ENCODE measurements at places on chromosomes 12 and 14.

DNA sequence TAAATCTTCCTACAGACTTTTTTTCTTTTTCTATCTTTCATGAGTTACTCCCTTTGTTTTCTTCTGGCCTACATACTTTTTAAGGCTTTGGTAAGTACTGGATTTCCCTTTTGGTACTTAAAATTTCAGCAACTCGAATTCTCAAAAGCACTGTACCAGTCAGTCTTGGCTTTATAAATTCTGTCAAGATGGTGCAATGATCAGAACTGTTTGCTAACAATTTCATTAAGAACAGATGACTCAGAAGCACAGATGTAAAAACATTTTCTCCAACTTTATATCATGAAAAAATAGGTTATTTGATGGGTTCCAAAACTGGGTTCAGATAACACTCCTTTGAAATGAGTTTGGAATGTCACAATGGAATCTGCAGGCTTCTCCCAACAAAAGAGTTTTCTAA lies 1961.8 kb upstream of the FLRT2 start:
- DNase-seq = no peak

DNA sequence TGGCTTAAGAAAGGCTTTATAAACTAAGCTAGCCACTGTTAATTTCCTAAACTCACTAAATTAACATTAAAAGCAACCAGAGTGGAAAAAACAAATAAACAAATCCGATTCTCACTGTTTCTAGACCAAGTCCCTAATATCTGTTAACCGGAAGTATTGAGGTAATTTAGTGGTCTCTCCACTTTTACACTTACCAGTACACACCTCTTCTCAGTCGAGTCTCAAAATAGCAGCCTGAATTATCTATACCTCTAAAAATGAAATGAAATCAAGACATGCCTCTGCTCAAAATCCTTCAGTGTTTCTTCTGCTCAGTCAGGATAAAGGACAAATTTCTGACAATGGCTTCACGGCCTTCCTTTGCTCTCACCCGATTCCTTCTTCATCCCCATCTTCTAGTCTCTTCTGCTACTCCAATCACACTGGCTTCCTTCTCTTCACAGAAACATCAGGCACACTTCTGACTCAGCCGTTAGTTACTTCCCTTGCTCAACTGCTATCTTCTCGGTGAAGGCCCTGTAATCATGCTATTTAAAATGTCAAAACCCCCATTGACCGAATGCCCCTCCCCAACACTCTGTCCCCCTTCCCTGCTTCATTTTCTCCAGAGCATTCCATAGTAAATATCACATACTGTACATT lies 161.3 kb downstream of the KITLG start:
- no peak for DNase-seq

DNA sequence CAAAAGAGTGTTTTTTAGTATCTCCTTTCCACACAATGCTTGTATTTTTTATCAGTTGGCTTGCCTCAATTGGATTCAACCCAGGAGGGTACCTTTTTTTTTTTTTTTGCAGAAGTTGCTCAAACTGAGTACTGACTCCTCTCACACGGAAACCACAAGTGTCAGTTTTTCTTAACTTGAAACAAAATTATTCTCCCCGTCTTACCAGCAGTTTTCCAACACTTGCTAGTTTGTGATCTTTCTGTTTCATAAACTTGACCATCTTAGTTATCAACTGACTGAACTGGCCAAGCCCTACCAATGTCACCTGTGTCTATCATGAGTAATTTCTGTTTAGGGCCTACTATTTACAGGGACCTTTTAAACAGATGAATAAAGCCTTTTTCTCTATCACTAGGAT lies 34.1 kb upstream of the ITPR2 start:
- DNase-seq = no peak

- no peak for DNase-seq
Measured at GRCh38 chr12:47778881-47779280, 5.8 kb downstream of the SLC48A1 start.

GRCh38 chr14:106844608-106845285 lies 1318.4 kb downstream of the TMEM121 start:
- DNase-seq = peak; percentile 19

GRCh38 chr12:92602476-92602875 lies 100.3 kb upstream of the PLEKHG7 start:
- DNase-seq = no peak

DNA sequence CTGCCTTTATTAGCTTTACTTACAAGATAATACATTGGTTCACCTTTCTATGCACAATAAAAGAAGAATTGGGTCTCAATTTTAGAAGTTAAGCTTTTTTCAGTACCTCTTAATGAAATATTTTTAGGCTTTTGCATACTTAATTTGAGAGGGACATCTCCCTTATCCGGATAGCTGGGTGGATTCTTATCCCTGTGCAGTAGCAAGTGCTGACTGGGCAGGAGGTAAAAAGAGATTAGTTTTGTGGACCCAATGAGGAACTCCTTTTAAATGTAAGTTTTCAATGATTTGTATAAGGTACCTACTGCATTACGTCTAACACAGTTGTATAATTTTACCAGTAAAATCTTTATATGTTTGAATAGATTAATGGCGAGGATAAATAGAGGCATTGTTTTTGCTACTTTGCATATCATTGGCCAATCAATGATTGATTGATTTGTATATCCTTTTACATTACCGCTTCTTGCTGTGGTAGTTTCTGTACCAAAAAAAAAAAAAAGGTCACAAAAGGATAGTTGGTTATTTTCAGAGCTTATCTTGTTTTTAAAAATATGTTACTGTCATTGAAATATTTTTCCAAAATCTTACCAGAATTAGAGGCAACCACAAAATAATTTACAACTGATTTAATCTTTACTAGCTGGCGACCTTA lies 2.2 kb downstream of the CPSF6 start:
- DNase-seq = no peak

DNA sequence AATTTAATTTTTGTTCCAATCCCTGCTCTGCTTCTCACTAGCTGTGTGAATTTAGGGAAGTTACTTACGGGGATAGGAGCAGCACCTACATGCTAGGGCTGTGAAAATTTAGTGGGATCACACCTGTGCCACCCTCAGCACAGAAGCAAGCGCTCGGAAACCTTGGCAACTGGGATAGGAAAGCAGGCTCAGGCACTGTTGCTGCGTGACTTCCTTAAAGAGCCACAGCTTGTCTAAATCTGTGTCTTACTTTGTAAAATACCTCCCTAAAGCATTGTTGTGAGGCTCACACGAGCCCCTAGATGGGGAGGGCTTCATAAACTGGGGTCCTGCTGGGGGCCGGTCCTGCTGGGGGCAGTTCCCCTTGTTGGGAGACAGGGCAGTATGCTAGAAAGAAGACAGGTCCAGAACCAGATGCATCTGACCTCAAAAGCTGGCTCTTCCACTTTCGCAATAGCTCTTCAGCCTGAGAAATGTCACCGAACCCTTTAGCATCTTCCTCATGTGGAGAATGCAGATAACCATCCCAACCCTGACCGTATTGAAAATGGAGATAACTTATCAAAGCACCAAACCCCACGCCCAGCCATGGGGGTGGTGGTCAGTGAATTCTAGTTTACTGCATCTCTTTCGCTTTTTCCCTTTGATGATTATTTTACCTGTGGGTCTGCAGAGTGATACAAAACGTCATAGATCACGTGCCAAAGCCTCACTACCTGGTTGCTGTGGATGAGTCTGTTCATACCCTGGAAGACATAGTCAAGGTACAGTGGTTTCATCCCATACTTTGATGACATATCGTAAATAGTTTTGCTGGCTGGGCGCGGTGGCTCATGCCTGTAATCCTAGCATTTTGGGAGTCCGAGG lies 54.1 kb downstream of the AK7 start:
- DNase-seq = no peak

DNA sequence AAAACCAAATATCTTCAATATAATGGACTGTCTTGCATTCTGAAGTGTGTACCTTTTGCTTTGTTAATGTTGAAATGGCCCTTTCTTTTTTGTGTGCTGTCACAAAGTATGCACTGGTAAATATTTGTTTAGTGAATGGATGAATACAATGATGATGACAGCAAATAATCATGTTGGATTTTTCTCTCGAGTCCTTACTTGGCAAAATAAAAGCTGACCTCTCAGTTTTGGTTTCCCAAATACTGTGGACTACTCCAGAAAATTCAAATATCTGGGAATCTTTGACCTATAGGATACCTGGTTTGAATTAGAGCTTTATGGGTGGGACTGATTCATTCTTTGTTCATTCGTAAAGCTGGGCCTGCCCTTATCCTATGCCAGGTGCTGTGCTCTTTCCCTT lies 5.5 kb downstream of the UBE3B start:
- peak; percentile 25 for DNase-seq

DNA sequence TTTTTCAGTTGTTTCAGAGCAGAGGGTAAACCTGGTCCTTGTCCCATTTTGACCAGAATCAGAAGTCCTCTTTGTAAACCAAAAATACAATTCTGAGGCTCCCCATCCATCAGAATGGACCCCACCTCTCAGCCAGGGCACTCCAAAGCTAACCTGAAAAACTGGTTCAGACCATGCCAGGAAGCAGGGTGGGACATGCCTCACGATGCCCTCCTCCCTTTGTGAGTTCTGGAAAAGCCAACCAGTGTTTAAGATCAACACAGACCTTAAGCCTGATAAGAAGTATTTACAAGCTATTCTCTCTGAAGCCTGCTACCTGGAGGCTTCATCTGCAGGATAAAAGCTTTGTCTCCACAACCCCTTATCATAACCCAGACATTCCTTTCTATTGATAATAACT lies 35.4 kb downstream of the TNFAIP2 start:
- no peak for DNase-seq

DNA sequence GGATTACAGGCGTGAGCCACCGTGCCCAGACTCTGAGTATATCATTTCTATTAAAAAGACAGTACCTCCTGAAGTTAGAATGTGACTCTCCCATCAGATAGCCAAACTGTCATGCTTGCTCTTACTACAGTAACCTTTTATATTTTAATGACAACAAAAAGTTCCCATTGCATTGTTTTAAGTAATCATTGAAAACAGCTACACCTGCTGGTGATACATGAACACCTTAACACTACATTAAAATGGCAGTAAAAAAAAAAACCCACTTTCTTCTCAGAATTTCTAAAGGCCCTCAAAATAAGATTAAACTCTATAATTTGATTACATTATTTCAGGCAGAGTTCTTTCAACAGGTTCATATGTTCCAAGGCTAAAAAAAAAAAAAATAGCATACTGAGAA lies 76.7 kb downstream of the SH2B3 start:
- no peak for DNase-seq

DNA sequence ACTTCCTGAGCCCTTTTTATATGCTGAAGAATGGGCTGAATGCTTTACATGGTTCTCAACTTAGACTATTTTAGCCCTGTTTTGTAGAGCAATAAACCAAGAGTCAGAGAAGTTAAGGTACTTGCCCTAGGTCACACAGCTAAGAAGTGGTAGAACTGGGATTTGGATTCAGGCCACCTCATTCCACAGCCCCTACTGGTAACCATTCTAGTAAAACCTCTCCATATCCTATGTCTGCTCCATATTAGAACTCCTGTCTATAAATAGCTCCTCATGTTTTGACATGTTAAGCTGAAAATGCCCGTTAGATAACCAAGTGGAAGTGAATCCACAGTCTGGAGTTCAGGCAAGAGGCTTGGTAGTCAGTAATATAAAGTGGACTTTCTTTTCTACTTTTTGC lies 111.6 kb downstream of the HECTD4 start:
- no peak for DNase-seq

DNA sequence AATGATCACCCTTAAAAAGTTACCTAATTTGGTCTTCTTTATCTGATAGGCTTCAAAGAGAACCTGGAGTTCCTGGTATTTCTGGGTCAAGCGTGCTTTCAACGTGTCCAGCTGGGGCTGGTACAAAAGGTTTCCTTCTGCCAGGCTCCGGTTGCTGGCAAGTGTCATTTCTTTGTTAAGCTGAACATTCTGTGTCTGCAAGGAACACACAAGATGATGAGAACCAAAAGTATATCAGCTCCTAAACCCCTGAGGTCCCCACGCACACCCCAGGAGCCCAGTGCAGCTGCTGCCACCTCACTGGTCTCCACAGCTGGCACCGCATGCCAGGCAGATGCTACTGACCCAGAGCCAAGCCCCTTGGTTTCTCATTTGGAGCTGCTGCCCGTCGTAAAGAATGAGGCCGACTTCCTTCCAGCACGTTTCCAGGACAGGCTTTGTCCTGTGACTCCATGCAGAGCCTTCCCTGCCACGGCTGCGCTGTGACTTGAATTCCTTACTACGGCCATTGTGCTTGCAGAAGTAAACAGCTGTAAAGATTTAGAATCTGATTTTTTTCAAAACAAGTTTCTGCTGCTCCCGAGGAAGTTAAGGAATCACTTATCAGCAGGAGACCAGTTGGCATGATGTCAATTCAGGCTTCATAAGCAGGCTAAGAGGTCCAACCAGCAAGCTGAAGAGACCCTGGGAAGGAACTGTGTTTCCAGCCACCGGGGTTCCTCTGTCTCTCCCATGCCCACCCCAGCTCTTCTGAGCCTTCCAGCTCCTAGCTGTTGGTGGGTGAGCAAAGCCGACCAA lies 24.9 kb downstream of the VPS37B start:
- peak; percentile 34 for DNase-seq

- no peak for DNase-seq
Measured at GRCh38 chr12:106625976-106626375, 43.2 kb downstream of the RFX4 start.
